ENCODE measurements at places on chromosomes 1 and 21.

GRCh38 chr1:14055442-14056223, 355.6 kb downstream of the PRDM2 start:
- DNase-seq, result no peak

DNA sequence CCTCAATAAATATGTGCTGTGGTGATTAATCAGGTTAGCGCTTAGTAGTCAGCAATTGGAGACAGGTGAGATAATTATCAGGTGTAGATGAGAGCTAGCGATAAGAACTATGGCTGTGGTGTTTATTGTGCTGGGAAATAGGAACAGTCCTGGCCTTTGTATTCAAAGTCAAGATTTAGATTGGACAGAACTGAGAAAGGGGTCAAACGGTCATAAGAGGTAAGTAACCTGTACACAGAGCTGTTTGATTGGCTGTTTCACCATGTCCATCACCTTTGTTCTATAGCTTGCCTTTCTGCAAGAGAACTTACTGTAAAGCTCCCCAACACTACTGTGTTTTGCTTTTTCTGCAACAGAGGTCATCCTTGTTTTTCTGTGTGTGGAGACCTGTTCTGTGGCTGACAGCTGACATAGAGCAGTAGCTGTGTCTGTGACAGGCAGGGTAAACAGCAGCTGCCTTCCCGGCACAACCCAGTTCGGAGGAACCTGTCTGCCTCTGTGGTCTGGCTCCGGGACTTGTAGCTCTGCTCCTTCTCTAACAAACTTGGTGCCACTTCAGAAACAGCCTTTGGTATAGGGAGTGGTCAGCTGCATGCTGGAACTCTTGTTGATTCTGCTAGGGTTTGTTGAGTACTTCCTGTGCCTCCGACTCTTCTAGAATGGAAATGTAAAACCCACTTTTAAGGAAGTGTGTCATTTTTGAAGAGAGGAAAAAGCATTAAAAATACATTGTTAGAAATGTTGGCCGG, 21.1 kb upstream of the CDC42 start:
- no peak for DNase-seq

DNA sequence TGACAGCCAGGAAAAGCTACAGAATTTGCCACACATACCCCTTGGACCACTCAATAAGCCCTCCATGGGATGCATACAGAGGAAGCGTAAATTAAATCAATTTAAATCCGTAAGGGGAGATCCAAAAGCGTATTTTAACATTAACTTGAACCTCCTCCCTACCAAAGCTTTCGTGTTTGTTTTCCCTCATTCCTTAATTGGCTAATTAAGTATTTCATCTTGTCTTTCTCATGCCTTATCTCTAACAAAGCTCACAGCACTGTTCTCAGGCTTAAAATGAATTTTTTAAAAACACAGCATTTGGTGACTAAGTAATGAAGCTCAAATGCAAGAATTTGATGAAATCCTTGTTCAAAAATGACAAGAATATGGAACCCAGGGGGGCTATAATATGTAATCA, 3.1 kb downstream of the PTPN14 start:
- DNase-seq, result no peak

- peak; percentile 32 for DNase-seq
These were observed at the start of gene ZBTB8A for GRCh38 chr1:32538887-32539583. Gene ZBTB8A, plus strand, starts transcription at chr1:32539427. Its CDS starts 53,505 bp downstream, at chr1:32592932.

- no peak for DNase-seq
These were observed 93.3 kb downstream of the SSBP3 start for GRCh38 chr1:54312796-54313316.

- no peak for DNase-seq
These were observed 220.5 kb upstream of the SGIP1 start for GRCh38 chr1:66313429-66313828.

DNA sequence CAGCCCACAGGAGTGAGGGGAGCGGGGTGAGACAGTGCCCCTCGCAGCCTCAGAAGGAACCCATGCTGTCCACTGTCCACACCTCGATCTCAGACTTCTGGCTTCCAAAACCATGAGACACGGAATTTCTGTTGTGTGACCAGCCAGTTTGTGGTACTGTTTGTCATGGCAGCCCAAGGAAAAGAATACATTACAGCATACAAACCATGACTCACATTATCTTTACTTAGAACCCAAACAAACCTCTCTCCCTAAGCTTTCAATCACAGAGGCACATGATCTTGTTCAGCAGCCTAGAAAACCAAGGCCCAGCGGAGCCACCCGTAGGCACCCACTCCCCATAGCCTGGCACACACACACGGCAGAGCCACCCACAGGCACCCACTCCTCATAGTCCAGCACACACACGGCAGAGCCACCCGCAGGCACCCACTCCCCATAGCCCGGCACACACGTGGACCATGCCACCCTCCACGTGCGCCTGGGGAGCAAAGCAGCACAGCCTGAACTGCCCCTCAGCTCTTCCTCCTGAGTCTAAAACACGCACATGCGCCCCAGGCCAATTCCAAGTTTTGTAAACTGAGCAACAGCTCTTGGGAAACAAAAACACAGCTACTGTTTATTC, 458 bp upstream of the KRTAP10-4 start:
- DNase-seq, result peak; percentile 19

DNA sequence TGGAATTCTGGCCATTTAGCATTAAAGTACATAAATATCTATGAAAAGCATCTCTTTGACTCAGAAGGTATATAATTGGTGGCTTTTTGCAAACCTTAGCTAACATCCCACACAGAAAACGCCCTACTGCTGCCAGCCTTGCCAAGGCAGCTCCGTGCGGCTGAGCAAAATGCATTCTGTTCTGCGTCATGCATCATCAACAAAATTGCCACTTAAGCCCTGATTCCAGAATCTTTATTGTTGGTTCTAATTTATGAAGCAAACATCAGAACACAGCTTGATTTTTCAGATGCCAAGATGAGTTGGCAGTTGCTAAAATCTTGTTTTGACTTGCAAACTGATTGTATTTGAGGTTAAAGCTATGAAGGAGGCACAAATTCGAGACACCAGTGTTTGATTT, 314.9 kb upstream of the DEPDC1 start:
- no peak for DNase-seq

DNA sequence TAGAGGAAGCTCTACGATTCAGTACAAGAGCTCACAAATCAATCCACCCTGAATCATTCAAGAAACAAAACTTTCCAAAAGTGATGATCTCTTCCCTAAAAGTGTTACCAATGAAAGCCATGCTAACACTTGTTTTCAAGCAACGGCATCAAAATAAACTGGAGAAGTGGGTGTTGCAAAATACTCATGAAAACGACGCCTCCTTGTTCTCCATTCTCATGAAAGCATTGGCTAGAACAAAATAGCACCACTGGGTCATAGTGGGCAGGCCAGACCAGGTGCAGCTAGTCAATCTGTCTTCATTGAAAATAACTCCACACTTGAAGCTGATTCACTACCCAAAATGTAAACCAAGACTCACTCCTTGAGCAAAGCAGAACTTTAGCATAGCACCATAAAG, 4.3 kb downstream of the TIAM1 start:
- DNase-seq, result no peak

DNA sequence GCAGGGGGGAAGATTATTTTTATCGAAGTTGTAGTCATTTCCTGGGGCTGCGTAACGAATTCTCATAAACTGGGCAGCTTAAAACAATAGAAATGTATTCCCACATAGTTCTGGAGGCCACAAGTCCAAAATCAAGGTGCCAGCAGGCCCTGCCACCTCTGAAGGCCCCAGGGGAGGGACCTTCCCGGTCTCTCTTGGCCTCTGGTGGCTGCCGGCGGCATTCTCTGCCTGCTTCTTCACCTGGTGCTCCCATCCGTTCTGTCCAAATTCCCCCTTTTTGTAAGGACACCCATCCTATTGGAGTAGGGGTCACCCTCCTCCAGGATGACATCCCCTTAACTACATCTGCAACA, 92.8 kb downstream of the PDE9A start:
- no peak for DNase-seq

DNA sequence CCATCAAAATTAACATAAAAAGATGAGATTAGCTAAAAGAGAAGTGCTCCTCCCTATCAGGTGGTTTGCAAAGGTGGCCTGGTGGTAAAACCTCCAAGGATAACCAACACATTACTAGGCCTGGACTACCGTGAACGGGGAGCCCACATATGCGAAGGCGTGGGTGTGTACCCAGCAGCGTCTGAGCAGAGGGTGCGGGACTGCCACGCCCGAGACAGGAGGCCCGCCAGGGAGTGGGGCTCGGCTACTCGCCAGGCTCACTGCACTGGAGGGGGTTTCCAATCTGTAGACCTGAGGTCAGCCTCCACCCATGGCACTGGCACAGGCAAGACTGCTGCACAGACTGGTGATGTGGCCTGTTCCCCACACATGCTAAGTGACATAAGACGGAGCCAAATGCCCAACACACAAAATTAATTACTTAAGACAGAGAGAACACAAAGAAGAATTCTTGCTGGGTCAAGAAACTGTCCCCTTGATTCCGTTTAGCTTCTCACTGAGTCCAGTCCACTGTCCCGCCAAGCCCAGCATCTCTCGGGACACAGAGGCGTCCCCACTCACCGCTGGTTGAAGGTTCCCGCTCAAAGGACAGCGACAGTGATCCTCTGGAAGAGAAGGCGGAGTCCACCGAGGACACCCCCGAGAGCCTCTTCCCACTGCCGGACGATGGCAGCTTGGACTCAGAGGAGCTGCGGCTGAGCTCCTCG, 23.4 kb downstream of the RIPK4 start:
- no peak for DNase-seq

DNA sequence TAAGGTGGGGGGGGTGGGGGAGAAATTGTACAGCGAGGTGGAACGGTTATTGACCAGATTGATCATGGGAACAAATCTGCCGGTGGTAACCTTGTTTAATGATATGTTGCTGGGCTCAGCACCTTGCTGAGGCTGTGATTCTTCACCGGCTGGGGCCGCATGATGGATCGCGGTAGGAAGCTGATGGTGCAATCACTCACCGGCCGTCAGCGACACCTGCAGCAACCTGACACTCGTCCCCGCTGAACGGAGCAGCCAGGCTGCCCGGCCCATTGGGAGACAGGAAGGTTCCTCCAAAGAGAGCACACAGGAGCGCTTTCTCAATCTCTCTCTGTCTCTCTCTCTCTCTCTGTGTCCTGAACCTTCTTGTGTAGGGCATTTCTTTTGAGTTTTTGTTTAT, 128.5 kb upstream of the RRP15 start:
- no peak for DNase-seq
